ENCODE measurements at places on chromosomes 16 and 17.
A peak's percentile ranks its signal among the peaks of the same experiment; 100 is the strongest.

DNA sequence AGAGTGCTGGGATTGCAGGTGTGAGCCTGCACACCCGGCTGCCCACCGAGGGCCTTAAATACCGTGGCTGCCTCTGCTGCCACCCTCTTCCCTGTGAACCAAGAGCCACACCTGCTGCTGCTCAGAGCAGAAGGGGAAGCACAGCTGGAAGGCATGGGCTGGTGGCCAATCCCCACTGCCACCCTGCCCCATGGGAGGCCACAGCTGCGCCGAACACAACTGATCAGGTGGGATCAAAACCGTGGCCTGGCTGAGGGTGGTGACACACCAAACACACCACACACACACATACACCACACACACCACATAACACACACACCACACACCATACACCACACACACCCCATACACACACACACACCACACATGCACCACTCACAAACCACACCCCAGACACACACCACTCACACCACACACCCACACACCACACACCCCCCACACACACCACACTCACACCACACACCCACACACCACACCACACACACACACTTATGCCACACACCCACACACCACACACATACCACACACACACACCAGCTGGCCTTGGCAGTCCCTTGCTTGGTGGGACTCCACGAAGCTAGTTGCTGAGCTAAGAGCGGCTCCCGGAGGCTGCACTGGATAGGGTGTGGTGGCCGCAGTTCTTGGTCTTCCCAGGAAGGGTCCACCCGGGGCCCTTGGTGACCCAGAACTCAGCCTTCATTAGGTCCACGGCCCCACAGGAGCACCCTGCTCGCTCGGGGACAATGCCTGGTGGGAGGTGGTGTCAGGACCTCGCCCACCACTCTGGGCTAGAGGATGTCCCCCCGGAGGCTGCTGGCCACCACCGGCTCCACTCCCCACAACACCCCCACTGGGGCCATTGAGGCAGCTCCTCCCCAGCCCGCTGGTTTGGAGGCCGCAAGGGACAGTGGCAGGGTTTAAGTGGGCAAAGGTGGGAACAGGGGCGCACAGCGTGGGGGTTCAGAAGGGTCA lies 14.9 kb downstream of the CEP131 start:
- no peak for DNase-seq

- DNase-seq = no peak
Observed at GRCh38 chr16:52629296-52629695, 82.4 kb upstream of the TOX3 start.

DNA sequence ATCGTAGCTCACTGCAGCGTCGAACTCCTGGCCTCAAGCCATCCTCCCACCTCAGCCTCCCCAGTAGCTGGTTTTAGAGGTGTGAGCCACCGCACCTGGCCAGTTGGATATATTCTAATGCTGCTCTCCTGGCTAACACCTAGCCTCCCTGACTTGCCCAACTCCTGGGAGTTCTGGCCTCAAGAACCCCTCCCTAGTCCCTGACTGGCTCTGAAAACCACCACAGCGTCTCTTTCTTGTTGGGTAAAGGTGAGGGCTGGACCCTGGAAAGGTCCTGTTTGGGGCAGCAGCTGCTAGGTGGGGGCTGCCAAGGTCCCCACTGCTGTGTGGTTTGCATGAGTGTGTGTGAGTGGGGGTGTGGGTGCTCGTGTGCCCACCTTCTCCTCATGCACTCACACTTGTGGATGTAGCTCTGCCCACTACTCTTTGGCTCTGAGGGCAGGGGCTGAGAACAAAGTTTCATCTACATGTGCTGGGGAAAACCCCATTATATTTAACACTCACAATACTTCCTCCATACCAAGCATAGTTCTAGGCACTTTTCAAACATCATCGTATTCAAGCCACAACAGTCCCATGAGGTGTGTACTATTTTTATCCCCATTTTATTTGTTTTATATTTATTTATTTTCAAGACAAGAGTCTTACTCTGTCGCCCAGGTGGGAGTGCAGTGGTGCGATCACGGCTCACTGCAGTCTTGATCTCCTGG lies 7.1 kb upstream of the SPNS3 start:
- no peak for DNase-seq

- peak; percentile 2 for DNase-seq
Observed at GRCh38 chr17:2602597-2603017, 9.2 kb downstream of the PAFAH1B1 start.

Data from SHP77 (cell line).